Urinary bladder (tissue), 4 donors: ENCODE measurements at places on chromosomes 2 and 18.

- DNase-seq = no peak
Observed at GRCh38 chr2:120601566-120601965, 134.1 kb upstream of the GLI2 start.

DNA sequence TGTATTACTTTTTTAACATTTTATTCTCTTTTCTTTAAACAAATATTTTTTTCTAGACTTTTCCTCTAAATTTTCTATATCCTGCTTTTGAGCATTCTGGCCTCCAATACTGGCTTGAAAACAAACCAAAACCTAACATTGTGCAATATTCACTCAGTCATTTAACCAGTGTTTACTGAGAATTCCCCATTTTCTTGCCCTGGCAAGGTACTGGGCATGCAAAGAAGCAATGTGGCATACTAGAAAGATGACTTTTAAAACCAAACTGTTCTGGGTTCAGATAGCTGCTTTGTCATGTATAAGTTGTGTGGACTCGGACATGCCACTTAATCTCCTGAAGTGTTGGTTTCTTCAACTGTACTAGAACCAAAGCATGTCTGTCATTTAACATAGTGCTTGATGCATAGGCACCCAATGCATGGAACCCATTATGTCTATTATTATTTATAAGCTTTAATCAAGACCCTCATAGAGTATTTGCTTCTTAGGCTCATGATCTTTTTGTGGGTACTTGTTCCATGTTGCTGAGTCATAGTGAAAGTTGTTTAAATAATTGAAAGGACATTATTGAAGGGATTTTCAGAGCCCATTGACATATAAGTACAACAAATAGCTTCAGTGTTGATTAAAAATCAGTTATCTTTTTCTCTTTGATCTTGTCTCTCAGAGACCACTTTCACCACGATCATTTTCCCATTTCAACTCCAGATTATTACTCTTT lies 185.4 kb upstream of the OSR1 start:
- no peak for DNase-seq

DNA sequence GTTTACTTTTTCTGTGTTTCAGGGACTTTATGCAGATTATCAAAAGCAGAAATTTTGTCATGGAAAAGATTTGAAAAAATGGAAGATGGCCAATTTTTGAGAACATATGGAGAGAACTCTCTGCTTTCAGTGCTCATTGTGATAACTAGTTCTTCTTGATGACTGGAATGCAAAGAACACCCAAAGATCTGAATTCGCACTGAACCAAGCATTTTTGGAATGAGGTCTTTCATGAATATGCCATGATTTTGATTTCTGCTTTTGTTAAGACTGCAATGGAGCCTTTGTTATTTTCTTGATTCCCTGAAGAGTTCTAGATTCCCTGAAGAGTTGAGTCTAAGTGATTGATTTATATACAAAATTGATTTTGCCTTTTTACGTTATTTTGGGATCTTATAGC lies 124.1 kb downstream of the FMNL2 start:
- DNase-seq = no peak

DNA sequence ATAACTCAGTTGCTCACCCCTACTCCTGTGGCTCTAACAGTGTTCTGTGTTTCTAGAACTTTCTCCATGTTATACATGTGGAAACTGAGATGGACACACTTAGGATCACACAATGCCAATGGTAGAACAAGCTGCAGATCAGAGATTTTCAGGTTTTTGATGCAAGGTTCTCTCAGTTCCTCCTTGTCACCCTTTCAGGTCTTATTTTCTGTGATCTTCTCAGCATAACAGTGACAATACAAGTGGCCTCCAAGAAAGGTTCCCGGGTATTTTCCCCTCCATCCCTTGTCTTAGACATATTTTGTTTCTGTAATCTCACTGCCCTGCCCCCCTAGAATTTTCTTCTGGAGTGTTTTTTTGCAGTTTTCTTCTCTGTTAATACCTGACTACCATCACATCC lies 6.2 kb upstream of the MGAT5 start:
- no peak for DNase-seq

- no peak for DNase-seq
Observed at GRCh38 chr2:120983344-120983743, 247.7 kb downstream of the GLI2 start.

- DNase-seq = no peak
Observed at GRCh38 chr2:120660771-120661459, 74.8 kb upstream of the GLI2 start.

DNA sequence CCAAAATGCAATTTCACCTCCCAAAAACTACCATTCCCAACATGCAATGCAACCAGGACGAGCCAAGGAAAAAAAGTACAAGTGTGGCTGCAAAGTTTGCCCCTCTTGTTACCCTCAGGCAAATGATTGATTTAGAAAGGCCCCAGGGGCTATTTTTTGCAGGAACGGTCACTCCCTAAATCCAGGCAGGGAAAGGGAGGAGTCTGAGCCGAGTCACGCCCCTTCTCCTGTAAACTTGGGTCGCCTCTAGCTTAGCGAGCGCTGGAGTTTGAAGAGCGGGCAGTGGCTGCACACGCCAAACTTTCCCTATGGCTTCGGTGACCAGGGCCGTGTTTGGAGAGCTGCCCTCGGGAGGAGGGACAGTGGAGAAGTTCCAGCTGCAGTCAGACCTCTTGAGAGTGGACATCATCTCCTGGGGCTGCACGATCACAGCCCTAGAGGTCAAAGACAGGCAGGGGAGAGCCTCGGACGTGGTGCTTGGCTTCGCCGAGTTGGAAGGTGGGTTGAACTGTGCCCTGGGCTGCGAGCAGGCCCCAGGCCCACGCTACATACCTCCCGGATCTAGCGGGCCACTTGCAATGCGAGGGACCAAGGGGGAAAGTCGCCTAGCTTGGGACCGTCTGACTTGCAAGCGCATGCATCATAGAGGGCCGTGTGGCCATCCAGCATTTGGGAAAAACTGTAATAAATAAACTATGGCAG lies at the start of gene GALM:
Gene GALM, plus strand, starts transcription at position 261 of the 702 bp plus-strand sequence. Its CDS starts 48 bp downstream, at position 309.
- DNase-seq = peak; percentile 88

- DNase-seq = no peak
Observed at GRCh38 chr2:29796446-29796845, 124.9 kb downstream of the ALK start.

DNA sequence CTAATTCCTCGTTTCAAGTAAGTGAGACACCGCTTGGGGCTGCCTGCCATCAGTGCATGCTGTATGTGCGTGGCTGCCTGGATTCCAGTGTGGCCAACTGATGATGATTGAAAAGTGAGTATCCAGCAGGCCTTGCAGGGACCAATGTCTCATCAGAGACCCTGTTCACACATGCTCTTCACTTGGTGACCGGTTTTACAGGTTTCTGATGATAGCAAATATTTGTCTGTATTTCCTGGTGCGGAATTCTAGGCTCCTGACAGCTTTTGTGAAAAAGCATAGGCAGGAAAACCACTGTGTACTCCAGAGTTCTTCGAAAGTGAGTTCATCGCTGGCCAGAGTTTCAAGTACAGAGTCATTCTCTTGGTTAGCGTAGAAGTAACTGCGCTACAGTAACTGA lies 13.8 kb upstream of the YWHAQ start:
- no peak for DNase-seq

DNA sequence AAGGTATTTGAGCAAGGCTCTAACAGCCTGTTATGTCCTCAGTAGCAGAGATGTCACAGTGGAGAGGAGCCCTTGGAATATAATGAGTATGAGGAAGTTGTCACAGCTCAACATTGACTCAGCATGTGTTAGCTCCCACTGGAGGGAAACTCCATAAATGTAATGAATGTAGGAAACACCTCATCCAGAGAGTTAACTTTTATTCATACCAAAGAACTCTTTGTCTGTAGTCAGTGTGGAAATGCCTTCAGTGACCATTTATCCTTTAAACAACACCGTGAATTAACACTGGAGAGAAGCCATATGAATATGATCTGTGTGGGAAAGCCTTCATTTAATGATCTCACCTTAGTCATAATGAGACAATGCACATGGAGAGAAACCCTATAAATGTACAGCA lies 59.7 kb downstream of the CYP1B1 start:
- DNase-seq = no peak

GRCh38 chr2:24920809-24921441 lies 888 bp upstream of the ADCY3 start:
- DNase-seq = no peak

- no peak for DNase-seq
Observed at GRCh38 chr2:230430957-230431910, 15.2 kb downstream of the SP100 start.

- no peak for DNase-seq
Observed at GRCh38 chr2:98637401-98638147, 29.2 kb downstream of the UNC50 start.

- no peak for DNase-seq
Observed at GRCh38 chr18:623761-624620, 27.2 kb downstream of the CLUL1 start.

- DNase-seq = no peak
Observed at GRCh38 chr2:19786408-19787058, 115.2 kb downstream of the TTC32 start.

DNA sequence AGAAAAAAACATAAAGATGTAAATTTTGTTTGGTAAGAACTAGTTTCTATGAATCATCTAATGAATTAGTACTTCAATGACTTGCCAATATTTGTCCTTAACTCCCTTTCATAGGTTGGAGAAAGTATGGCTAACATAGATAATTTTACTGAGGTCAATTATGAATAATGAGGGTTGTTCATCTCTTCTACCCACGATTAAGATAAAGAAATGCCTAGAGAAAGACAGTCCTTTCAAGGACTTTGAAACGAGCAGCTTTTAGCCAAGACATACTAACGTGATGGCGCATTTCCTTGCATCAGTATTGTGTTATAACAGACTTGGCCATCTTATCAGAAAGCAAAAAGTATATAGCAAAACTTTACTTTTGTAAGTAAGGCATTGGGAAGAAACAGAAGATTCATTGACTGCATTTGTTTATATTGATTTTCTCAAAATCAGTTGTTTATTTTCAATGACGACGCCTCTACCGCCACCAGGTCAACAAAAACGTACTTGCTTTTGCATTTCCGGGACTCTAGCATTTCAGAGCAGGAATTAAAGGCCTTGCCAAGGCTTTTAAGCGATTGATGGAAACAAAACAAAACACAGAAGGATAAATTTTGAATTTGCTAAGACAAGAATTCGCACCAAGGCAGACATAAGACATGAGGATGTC lies 961 bp downstream of the RBM43 start:
- DNase-seq = peak; percentile 20

- no peak for DNase-seq
Observed at GRCh38 chr2:160267022-160267421, 67.0 kb upstream of the ITGB6 start.

- no peak for DNase-seq
Observed at GRCh38 chr2:207008105-207008990, 69.0 kb downstream of the CPO start.

DNA sequence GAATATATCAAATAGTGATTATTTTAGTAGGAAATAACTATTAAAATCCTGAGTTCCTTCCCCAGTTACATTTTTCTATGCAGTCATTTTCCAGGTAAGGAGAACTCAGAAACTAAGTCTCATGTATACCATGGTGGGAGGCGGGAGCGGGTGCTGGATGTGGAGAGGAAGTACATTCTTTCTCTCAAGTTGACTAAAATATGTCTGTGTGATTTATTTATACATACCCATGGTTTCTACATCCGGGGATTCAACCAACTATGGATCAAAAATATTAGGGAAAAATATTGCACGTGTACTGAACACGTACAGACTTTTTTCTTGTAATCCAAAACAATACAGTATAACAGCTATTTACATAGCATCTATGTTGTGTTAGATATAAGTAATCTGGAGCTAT lies 6.8 kb downstream of the ZCCHC2 start:
- DNase-seq = no peak

DNA sequence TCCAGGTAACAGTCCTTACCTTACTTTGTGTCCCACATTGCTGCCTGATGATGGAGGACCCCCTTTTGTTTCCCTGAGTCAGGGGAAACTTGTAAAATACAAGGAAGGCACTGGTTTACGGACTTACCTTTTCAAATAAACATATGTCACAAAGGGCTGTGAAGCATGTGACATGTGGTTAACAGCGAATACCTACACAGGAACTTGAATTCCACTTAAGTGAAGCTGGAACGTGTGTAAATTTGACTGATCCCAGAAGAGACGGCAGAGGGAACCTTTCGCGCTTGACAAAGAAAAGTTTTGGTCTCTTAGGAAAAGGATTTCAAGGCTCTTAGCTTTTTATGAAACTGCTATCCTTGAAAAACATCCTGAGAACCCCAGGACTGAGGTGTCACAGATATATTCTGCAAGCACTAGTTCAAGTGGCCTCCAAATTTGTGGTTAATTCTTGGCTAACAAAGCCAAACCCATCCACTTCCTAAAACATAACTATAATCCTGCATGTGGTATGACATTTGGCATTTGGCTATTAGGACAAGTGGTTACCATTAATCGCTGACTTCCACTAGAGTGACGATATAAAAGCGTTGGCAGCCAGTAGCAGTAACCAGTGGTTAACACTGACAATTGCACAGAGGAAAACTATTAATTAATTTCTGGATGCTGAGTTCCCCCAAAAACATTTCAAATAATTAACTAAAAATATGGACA lies 55.6 kb downstream of the ITGB6 start:
- DNase-seq = no peak

- no peak for DNase-seq
Observed at GRCh38 chr18:59952283-59953007, 52.6 kb downstream of the PMAIP1 start.

DNA sequence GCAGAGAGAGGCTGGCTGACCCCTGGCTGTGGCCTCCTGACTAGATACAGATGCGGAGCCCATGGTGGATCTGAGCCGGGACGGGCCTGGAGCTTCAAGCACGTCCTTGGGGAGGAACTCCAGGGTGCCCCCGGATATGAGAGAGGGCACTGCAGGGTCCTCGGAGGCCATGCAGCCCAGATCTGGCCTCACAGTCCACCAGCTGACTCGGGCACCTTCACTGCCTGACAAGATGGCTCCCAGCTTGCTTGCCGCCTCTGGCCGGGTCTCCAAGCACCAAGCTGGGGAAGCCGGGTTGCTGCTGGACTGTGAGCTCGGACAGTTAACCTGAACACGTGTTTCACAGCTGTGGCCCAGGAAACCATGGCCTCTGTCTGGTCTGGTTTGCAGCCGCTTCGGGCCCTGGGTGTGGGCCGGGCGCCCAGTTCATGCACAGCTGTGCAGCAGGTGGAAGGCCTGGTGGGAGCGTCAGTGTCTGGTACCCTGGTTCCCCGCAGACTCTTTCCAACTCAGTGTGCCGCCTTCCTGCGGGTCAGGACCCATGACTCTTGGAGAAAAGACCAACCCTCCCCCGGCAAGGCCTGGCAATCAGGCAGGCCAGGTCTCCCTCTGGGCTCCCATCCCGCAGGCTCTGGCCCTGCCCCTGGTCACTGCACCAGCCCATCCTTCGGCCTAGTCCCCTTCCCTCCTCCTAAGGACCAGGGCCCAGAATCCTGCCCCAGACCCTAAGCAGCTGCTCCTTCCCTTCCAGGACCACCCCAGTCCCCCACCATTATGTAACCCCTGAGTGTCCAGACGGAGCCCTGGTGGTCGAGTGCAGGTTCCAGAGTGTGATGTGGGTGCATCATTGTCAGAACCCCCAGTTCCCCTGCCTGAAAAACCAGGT lies 74.6 kb upstream of the OTOS start:
- no peak for DNase-seq

DNA sequence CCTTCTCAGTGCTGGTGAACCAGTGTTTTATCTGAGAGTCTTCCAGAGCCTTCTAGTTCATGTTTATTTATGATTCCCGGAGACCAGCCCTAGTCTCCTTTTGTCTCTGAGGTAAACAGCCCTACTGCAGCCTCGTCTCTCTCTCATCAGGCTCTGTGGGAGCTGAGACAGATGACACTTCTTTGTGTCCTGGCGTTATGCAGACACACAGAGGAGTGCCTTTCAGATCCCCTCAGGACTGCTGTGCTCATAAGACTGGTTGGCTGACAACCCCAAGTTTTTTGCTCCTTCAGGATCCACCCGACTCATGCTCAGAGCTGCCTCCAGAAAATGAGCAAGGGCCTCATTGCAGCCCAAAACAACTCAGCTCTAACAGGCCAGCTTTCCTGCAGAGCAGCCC lies 523.8 kb upstream of the SPHKAP start:
- no peak for DNase-seq
